Activated T-cell treated with anti-CD3 and anti-CD28 coated beads for 24 hours (primary cell): ENCODE measurements at places on chromosomes 1 and 21.

- no peak for DNase-seq
These were observed 2.7 kb downstream of the RBM15 start for GRCh38 chr1:110341872-110342331.

GRCh38 chr1:235027862-235028250 is 100.8 kb downstream of the TOMM20 start:
- no peak for DNase-seq

- DNase-seq = no peak
These were observed 98.0 kb downstream of the LMO4 start for GRCh38 chr1:87426463-87427249.

DNA sequence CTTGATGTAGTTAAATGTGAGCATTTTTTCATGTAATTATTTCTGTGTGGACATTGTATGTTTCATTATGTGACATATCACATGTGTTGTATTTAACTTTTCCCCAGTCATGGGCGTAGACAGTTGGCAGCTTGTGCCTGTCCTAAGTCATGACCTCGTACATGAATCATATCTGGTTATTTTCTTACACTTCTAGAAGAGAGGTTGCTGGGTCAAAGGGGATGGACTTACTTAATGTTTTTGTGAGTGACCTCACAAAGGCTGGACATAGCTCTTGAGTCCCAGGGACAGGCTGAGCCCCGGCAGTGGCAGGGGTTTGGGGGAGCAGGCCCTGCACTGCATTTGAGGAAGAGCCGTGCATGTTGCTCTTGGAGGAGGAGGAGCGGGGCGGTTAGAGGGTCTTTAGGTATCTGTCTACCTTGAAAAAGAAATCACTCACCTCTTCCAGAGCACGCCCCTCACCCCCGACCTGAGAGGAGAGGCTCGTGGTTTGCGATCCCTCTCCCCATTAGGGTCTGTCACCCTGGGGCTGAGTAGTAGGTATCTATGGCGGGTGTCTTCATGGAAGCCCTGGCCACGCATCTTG is 16.4 kb downstream of the IFNGR2 start:
- DNase-seq = no peak

DNA sequence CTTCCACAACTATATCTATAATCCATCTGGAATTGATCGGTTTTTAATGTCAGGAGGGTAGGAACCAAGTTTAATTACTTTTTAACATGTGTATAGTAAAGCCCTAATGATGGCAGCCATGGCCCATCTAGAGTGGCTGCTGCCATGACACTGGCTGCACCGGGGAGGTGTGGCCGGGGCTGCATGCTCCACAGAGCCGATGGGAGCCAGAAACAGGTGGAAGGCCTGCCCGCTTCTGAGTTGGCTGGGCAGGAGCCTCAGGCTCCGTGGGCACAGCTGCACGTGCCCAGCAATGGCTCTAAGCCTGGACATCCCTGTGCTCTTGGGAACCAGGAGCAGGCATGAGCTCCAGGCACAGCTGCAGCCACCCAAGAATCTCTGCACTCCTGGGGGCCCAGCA is 73.0 kb downstream of the GBP6 start:
- DNase-seq = no peak
